Breast epithelium (tissue), 4 donors: ENCODE measurements at places on chromosomes 11 and 22.
A peak's percentile ranks its signal among the peaks of the same experiment; 100 is the strongest.

DNA sequence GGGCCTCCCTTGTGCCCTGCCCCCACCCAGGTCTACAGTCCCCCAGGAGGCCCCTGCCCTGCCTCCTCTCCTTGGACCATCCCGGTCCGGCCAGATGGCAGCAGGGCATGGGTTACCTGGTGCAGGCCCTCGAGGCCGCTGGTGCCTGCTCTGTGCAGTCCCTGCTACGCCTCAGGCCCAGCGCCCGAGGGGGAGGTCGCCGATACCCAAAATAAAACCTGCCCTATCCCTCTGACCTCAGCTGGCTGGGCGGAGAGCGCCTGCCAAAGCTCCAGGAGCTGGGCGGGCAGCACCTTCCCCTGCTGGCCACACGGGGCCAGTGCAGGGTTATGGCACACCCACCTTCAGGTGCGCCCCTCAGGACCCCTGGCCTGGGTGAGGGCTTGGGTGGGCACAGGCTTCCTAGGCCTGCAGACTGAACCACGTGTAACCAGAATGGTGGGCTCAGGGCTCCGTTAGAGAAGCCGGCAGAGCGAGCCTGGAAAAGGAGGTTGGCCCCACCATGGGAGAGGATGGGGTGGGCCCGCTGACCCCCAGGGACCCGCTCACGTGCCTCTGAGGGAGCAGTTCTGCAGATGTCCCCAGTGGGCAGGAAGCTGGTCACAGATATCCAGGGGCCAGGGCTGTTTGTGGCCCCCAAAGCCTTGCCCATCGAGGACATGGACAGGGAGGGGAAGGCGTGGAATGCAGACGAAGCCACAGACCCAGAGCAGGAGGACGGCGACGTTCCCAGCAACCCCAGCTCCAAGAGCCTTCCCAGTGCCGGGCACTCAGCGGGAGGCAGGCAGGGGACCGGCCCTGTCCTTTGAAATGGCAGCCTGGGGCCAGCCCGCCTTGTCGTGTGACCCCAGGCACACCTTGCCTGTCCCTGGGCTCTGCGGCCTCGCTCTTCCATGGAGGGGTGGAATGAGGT is 1.7 kb upstream of the TNNT3 start:
- H3K27me3 ChIP-seq = no peaks in the 10 kb centered on the region
- H3K36me3 ChIP-seq = no peaks in the 10 kb centered on the region
- H3K27ac ChIP-seq = peak overlapping the region; percentile 78
- no peak overlapping the region for H3K4me3 ChIP-seq

DNA sequence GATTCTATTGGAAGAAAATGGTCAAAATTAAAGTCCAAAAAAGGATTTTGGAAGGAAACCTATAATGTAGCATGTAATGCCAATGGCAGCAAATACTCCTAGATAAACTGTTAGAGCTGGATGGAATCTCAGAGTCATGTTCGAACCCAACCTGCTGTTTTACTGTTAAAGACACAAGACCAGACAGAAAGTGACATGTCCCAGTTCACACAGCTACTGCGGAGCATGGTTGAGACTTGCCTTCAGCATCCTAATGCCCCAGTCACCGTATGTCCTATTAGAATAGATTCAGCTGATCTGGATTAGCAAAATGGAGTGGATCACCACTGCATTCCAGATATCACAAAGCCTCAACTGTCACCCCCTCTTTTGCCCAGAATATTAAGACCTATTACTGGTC is 14.9 kb downstream of the PISD start:
- no peaks in the 10 kb centered on the region for H3K27me3 ChIP-seq
- H3K4me1 ChIP-seq = no peaks in the 10 kb centered on the region
- H3K27ac ChIP-seq = peak overlapping the region; percentile 26
- no peak overlapping the region for H3K4me3 ChIP-seq
- H3K36me3 ChIP-seq = peaks cover 4% of the 10 kb centered on the region

GRCh38 chr11:61850687-61851086 is 22.6 kb downstream of the FADS2 start:
- H3K36me3 ChIP-seq = no peaks in the 10 kb centered on the region
- H3K4me3 ChIP-seq = no peak overlapping the region
- DNase-seq = no peak

GRCh38 chr11:59223611-59224010 is 10.9 kb upstream of the MPEG1 start:
- no peak for DNase-seq
- H3K36me3 ChIP-seq = no peaks in the 10 kb centered on the region
- no peaks in the 10 kb centered on the region for H3K27me3 ChIP-seq
- no peak overlapping the region for H3K4me3 ChIP-seq
- peak overlapping the region; percentile 67 for H3K27ac ChIP-seq

- H3K27ac ChIP-seq = no peak overlapping the region
- no peaks in the 10 kb centered on the region for H3K4me1 ChIP-seq
- DNase-seq = no peak
- H3K4me3 ChIP-seq = no peak overlapping the region
- H3K36me3 ChIP-seq = no peaks in the 10 kb centered on the region
These were observed 12.0 kb upstream of the PAX6 start for GRCh38 chr11:31822927-31823643.
